Fibroblast of upper back skin (primary cell): ENCODE measurements at places on chromosomes 2 and 18.

DNA sequence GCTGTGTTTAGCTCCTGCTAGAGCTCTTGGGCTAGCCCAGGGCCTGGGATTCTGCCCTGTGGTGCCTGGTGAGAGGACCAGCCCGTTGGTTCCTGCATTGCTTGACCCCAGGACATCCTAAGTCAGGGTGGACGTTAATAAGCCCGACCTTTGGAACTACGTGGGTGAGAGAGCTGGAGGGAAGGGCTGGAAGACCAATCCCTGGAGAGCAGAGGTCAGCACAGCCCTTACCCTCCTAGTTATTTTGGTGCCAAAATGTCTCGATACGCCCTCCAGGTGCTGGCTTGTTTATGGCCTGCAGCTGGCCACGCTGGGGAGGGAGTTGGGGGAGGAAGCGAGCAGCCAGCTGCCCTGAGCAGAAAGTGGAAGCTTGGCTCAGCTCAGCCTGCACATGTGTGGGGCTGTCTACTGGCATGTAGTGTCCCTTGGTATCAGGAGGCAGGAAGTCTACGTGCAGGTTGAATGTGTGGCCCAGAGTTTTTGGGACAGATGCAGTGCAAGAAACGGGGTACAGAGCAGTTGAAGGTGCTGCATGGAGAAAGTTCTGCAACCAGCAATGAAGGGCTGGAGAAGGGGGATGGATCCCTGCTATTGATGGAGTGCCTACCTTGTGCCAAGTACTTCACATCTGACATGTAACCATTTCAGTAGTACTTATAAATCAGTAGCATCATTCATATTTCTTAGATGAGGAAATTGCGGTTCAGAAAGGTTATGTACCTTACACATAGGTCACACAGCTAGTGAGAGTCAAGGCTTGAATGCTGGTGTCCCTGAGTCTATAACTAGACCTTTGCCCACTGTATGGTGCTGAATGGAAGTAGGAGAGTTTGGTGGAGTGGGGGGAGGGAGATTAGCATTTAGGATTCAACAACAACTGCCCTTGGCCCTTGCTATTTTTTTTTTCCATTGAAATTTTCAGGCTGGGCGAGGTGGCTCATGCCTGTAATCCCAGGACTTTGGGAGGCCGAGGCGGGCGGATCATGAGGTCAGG, 5.0 kb upstream of the DGKD start:
- no peak for DNase-seq

- peak; percentile 53 for DNase-seq
These were observed 60.1 kb upstream of the SLC16A14 start for GRCh38 chr2:230128623-230129342.

DNA sequence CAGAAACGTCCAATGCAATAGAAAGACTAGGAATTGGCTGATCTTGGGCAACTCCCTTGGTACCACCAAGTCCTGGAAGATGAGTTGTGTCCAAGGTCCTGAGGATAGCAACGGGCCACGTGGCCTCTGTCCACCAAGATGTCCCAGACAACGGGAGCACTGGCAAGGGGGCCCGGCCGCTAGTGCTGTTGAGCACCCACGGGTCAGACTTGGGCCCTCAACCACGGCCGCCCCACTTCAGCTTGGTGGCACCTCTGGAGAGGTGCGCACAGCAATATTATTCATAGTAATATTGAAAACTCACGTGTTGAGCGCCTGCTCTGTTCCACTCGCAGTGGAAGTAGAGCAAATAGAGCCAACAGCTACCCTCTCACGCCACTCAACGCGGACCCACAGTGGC, 19.0 kb downstream of the PASK start:
- no peak for DNase-seq

DNA sequence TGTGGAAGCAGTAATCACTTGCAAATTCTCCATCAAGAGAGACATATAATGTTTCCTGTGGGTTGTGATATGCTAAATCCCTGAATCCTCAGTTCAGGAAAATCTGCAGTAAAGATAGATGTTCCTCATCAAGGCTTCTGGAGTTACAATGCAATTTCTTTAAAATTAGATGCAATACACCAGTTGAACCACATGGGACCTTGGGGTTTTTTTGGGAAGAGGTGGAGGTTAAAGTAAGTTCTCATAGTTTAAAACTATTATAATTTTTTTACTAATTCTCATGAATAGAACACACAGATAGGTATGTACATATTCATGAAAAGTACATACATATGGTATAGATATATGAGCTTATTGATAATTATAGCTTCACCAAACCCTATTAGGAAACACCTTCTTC, 496.2 kb downstream of the SATB2 start:
- DNase-seq, result no peak

DNA sequence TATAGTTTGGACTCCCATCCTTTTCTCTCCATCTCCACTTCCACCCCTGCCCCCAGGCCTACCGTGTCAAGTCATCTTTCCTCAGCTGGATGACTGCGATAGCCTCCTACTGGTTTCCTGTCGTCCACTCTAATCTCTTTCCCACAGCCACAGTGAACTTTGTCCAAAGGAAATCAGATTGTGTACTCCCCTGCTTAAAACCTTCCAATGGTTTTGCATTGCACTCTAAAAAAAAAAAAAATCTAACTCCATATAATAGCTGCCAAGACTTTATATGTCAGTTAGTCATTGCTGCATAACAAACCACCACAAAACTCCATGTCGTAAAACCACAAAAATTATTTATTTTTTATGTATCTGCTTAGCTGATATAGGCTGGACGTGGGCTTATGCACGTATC, 160.2 kb upstream of the CCDC68 start:
- DNase-seq, result no peak

- DNase-seq, result peak; percentile 99
These were observed 61.3 kb downstream of the ALPK2 start for GRCh38 chr18:58567453-58568196.

DNA sequence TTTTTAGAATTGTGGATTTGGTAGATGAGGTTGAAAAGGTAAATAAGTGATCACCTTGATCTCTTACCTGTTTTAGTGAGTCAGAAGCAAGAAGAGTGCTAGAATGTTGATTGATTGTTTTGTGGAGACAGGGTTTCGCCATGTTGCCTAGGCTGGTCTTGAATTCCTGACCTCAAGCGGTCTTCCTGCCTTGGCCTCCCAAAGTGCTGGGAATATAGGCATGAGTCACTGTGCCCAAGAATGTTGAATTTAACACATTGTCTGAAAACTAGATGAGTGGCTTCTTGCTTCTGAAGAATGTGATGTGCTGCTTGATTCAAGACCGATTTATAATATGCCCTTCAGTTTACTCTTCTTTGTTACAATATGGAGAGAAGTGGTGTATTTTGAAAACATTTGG, 121.3 kb downstream of the FMNL2 start:
- DNase-seq, result peak; percentile 75

DNA sequence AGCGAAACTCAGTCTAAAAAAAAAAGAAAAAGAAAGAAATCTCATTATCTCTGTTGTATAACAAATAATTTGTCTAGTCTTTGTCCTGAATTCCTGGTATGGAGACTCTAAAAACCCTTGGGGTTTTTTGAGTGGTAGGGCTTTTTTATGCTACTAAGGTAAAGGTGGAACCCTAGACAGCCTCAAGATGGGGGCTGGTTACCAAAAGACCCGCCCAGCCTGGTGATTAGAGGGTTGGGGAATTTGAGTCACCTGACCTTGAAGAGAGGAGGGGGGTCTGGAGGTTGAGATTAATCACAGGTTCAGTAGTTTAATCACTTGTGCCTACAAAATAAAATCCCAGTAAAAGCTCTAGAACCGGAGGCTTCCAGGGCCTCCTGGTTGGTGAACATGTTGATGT, 17.6 kb downstream of the SOWAHC start:
- no peak for DNase-seq

GRCh38 chr2:172808156-172808555, 72.5 kb downstream of the RAPGEF4 start:
- DNase-seq, result no peak

GRCh38 chr18:45688833-45689232, 35.1 kb upstream of the SLC14A1 start:
- DNase-seq, result peak; percentile 47

DNA sequence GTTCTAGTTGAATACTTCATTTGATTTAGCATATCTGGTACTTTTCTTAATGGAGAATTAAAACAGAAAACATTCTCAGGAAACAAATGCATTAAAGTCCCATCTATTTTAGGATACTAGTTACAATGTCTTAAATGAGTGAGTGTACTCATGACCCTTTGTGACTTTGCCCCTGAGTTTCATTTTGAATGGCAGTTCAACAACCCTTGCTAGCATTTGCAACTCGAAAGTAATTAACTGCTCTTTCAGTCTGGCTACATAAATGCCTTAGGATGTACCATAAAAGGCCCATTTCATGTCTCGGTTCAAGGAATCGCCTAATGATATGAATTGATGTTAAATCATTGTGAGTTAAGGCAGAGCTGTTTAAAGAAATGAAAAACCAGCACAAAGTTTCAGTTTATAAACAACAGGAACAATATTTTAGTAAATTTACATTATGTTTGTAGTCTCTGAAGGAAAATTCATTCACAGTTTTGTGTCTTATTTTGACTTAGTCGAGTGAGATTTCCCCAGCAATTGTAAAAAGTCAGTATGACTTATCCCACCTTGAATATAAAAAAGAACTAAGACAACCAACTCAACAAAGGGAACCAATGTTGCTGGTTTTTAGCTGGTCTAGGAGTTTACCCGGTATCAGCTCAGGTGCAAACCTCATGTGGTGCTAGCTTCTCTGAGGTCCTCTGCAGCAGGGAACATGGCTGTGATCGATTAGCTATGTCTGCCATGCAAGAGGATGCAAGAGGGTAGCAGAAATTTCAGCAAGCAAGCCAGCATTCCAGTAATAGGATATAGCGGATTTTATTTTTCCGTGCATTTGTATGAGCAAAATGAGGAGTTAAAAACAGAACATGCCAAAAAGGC, 386.2 kb downstream of the PTPRM start:
- no peak for DNase-seq

DNA sequence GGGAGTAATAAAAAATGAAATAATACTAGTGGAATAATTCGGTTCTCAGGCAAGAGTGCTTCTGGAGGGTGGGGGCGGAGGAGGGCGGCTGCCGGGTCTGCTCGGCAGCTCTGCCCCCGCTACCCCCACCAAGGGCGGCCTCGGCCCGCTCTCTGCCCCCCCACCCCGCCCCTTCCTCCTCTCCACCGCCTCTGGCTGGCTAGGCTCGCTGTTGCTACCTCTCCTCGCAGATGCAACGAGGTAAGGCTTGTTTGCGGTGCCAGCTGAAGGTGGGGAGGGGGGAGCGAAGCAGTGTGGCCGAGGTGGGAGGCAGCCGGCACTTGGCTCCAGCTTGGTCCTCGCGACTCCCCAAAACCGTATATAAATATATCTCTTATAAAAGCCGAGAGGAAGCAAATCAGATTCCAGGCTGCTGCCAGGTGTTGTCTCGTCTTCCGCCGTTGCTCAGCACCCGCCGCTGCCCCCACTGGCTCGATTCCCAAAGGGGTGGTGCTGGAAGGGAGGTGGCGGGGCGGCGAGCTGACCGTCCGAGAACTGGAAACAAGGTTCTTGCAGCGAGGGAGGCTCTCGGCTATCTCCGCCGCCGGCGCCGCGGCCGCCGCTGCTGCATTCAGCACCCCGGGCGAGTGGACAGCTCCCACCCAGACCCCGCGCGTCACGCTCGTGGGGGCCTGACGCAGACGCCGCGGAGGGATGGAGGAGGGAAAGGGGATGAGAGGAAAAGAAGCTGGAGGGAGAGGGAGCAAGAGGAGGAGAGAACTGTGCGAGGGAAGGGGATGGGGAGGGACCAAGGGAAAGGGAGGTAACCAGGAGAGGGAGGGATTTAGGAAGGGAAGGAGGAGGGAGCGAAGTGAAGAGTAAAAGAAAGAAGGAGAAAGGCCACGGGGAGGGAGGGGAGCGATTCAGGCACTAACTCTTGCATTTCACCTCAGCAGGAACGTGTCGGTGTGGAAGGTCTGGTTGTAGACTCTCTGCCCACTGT, at the start of gene MARCHF4:
MARCHF4 (minus strand) TSS at position 763 of the 982 bp plus-strand sequence. CDS start 2,223 bp downstream, outside the sequence.
- peak; percentile 85 for DNase-seq

DNA sequence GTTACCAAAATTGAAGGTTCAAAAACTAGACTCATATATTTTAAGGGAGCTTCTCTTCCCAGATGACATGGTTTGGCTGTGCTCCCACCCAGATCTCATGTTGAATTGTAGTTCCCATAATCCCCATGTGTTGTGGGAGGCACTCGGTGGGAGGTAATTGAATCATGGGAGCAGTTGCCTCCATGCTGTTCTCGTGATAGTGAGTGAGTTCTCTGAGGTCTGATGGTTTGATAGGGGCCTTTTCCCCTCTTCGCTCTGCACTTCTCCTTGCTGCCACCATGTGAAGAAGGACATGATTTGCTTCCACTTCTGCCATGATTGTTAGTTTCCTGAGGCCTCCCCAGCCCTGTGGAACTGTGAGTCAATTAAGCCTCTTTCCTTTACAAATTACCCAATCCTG, 140.1 kb downstream of the MAIP1 start:
- DNase-seq, result peak; percentile 36

- peak; percentile 30 for DNase-seq
These were observed 126.4 kb upstream of the HAAO start for GRCh38 chr2:42918671-42919318.

- no peak for DNase-seq
These were observed 255.5 kb downstream of the RIT2 start for GRCh38 chr18:42860011-42860410.

- no peak for DNase-seq
These were observed 183.5 kb upstream of the PARD3B start for GRCh38 chr2:204361738-204362137.

- no peak for DNase-seq
These were observed 412.0 kb upstream of the TCF4 start for GRCh38 chr18:56000041-56000440.

DNA sequence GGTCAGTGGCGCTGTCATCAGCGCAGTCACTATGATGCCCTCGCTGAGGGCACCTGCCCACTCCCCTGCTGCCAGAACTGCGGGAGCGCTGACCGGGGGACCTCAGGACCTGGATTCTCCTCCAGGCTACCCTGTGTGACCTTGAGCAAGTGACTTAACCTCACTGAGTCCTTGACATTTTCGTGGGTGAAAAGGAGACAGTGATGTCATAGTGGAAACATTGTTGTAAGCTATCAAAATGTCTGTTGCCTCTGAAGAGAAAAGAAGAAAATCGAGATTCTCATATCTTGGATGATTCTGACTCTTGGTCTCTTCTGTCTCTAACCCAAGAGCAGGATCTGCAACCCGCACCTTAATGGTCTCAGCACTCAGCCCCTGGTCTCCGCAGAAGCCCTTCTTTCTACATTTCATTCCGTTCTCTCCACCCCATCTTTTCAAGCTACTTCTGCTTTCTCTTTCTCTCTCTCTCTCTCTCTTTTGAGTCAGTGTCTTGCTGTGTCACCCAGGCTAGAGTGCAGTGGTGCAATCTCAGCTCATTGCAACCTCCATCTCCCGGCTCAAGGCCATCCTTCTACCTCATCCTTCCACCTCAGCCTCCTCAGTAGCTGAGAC, 978 bp upstream of the TUBA4A start:
- no peak for DNase-seq

GRCh38 chr18:22349317-22349898, 68.3 kb downstream of the CTAGE1 start:
- DNase-seq, result no peak

DNA sequence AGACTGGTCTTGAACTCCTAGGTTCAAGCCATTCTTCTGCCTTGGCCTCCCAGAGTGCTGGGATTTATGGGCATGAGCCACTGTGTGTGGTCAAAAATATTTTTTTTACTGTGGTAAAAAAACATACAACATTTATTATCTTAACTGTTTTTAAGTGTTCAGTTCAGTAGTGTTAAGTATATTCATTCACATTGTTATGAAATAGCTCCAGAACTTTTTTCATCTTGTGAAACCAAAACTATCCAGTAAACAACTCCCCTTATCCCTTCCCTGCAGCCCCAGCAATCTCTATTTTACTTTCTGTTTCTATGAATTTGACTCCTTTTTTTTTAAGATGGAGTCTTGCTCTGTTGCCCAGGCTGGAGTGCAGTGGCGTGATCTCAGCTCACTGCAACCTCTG, 9.3 kb downstream of the RMC1 start:
- DNase-seq, result no peak

- no peak for DNase-seq
These were observed 454.2 kb upstream of the TNP1 start for GRCh38 chr2:217314021-217314460.
